ENCODE measurements at places on chromosomes 4 and X. TPM values are rescaled to one million over a fixed set of nuclear protein-coding genes. Genes with fewer than 3 reads are reported as not detected.

- H3K36me3 ChIP-seq: no peaks in the 10 kb centered on the region
- no peak overlapping the region for H3K27ac ChIP-seq
- DNase-seq: no peak
- H3K4me1 ChIP-seq: peaks cover 15% of the 10 kb centered on the region
- H3K4me3 ChIP-seq: no peak overlapping the region
Observed at GRCh38 chr4:184439856-184440594, 34.3 kb downstream of the IRF2 start.

GRCh38 chr4:183798301-183799253 lies 106.5 kb upstream of the STOX2 start:
- DNase-seq: no peak
- H3K4me1 ChIP-seq: no peaks in the 10 kb centered on the region
- no peak overlapping the region for H3K4me3 ChIP-seq
- H3K27me3 ChIP-seq: peaks cover 15% of the 10 kb centered on the region
- H3K36me3 ChIP-seq: no peaks in the 10 kb centered on the region

DNA sequence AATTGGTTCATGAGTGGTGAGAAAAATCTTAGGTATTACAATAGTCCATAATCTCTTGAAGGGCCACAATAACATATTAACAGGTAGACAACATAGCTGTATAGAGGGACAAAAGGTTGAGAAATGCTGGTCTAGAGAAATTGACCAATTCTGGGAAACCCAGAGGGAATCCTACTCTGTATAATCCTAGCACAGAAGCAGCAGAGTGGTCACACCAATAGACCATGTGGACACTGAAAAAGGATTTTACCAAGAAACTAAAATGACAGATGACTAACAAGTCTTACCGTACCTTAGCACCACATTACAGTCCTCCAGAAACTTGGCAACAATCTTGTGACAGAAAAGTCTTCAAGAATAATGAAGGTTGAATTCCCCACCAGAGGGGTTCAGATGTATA lies 169.1 kb upstream of the PCDH18 start:
- H3K27me3 ChIP-seq: no peaks in the 10 kb centered on the region
- H3K4me1 ChIP-seq: no peaks in the 10 kb centered on the region
- no peaks in the 10 kb centered on the region for H3K36me3 ChIP-seq
- H3K27ac ChIP-seq: no peak overlapping the region

- DNase-seq: no peak
- peaks cover 2% of the 10 kb centered on the region for H3K4me1 ChIP-seq
- no peak overlapping the region for H3K27ac ChIP-seq
Observed at GRCh38 chrX:104270212-104270611, 15.5 kb upstream of the ESX1 start.

DNA sequence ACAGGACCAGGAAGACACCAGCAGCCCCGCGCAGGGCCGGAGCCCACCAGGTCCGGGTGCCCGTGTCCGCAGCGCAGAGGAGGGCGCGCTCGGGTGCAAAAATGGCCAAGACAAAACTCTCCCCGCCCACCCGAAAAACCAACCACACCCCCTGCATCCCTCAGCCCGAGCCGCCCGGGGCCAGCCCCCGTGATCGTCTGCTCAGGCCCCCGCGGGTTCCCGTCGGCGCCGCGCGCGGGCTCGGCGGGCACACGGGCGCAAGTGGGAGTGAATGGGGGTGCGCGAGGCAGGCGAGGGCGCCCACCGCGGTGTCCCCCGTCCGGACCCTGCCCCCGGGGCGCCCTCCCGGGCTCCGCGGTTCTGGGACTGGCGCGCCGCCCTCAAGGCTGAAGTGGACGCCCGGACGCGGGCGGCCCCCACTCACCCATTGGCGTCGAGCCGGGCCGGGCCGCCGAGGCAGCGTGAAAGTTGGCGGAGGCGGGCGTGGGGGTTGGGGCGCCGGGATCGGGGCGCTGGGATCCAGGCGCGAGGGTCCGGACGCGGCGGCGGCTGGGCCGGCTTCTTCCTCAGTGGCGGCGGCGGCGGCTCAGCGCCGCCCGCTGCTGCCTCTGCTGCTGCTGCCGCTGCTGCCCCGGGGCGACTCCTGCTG lies 393 bp downstream of the SH3KBP1 start:
- peak overlapping the region; percentile 44 for H3K27ac ChIP-seq
- no peaks in the 10 kb centered on the region for H3K27me3 ChIP-seq
- peaks cover 3% of the 10 kb centered on the region for H3K4me1 ChIP-seq
- DNase-seq: no peak
- no peaks in the 10 kb centered on the region for H3K36me3 ChIP-seq
- peak overlapping the region; percentile 31 for H3K4me3 ChIP-seq

GRCh38 chr4:93659629-93660028 lies 168.9 kb upstream of the ATOH1 start:
- no peak overlapping the region for H3K4me3 ChIP-seq
- H3K27ac ChIP-seq: no peak overlapping the region
- H3K27me3 ChIP-seq: no peaks in the 10 kb centered on the region
- no peak for DNase-seq
- no peaks in the 10 kb centered on the region for H3K4me1 ChIP-seq

DNA sequence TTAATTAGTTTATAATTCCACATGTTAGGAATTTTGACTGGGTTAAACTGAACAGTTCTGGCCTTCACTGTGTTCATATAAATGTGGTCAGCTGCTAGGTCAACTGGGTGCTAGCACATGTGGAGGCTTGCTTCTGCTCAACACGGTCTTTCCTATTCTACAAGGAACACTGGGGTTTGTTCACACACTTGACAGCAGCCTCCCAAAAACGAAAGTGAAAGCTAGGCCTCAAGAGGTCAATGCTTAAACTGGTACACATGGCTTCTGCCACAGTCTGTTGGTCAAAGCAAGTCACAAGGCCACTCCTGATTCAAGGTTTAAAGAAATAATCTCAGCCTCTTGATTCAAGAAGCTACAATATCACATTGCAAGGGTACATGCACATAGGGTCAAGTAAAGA lies 126.5 kb downstream of the QDPR start:
- no peaks in the 10 kb centered on the region for H3K4me1 ChIP-seq
- DNase-seq: peak; percentile 18
- H3K36me3 ChIP-seq: no peaks in the 10 kb centered on the region
- no peak overlapping the region for H3K4me3 ChIP-seq
- no peak overlapping the region for H3K27ac ChIP-seq

DNA sequence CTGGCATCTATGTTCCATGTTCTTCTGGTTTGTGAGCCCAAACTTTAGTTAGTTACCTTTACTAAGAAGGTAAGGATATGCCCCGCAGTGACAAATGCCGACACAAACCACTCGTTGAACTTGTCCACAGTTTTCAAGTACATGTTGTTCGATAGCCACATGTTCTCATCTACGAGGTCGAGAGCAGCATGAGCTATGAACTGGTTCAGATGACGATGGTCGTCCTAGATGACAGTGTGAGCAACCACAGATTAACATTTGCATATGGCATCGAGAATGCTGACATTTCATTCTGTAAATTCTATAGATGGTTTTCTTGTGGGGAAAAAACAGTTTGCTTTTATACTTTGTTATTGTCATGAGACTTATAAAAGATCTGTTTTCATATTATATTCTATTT lies 18.0 kb downstream of the TRAPPC2 start:
- no peak overlapping the region for H3K4me3 ChIP-seq
- H3K27me3 ChIP-seq: no peaks in the 10 kb centered on the region
- no peak overlapping the region for H3K27ac ChIP-seq
- DNase-seq: no peak
- no peaks in the 10 kb centered on the region for H3K4me1 ChIP-seq

DNA sequence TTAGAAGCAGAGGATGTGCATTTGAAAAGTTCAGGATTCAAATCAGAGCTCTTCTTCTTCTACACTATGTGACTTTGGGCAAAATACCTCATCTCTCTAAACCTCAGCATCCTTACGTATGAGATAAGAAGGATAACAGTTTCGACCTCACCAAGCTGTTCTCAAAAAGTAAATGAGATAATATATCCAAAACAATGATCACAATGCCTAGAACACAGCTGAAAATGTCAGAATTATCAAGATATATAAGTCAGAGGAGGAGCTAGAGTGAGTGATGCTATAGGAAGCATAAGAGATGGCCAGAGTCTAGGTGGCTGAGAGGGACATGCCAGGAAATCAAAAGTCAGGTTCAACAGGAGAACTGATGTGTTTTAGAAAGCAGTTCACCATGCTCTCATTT lies 168.0 kb downstream of the EFHC2 start:
- no peak for DNase-seq
- H3K27me3 ChIP-seq: no peaks in the 10 kb centered on the region
- H3K4me1 ChIP-seq: no peaks in the 10 kb centered on the region
- H3K27ac ChIP-seq: no peak overlapping the region

DNA sequence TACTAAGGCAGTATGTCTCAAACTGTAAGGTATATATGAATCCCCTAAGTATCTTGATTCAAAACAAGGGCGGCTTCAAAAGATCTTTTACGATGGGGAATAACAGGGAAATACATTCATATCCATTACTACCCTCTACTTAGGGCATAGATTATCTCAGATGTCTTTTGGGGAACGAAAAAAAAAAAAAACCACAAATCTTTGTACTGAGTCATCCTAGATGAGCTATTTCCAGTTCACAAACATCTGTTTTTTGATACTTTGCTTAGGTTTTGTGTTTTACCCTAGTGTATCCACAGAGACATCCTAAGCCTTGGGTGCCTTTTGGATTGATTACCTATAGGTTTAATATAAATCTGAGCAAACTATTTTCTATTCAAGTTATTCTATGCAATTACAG lies 457.2 kb downstream of the NLGN4X start:
- DNase-seq: no peak
- no peaks in the 10 kb centered on the region for H3K27me3 ChIP-seq
- H3K4me3 ChIP-seq: no peak overlapping the region
- H3K36me3 ChIP-seq: no peaks in the 10 kb centered on the region
- H3K27ac ChIP-seq: no peak overlapping the region
- H3K4me1 ChIP-seq: no peaks in the 10 kb centered on the region

DNA sequence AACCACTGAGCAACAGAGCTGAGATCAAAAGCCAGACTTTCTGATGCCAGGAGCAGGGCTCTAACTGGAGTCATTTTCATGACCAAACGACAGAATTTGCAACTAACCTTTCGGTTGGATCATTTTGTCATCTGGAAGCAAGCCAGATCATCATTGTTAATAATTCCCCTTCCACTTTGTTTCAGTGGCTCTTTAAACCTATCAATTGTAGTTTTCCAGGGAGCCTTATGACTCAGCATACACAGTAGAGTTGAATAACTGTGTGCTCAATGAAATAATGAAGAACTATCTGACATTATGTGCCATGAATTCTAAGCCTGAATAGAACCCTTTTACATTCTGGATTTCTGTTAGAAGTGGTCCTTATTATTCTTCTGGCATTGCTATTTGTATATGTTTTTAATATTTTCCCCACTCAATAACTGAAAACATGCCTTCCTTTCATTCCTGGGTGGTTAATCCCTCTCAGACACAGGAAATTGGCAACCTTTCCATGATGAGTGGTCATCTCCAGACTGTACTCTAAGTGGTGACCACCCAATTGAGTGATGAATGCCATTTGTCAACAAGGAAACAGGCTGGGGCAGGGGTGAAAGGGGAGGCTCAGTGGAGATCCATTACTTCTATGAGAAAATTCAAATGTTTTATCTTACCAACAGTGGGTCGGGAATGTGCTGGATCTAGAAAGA lies 431.8 kb downstream of the BCOR start:
- no peaks in the 10 kb centered on the region for H3K36me3 ChIP-seq
- H3K4me1 ChIP-seq: no peaks in the 10 kb centered on the region
- H3K27ac ChIP-seq: no peak overlapping the region
- no peaks in the 10 kb centered on the region for H3K27me3 ChIP-seq

GRCh38 chr4:169975131-169975837 lies 50.9 kb downstream of the MFAP3L start:
- DNase-seq: no peak
- no peaks in the 10 kb centered on the region for H3K36me3 ChIP-seq
- no peak overlapping the region for H3K4me3 ChIP-seq
- H3K4me1 ChIP-seq: no peaks in the 10 kb centered on the region

- H3K27me3 ChIP-seq: no peaks in the 10 kb centered on the region
- no peaks in the 10 kb centered on the region for H3K36me3 ChIP-seq
- no peak overlapping the region for H3K4me3 ChIP-seq
- peak; percentile 24 for DNase-seq
Observed at GRCh38 chrX:21745756-21746155, 12.2 kb downstream of the SMPX start.

GRCh38 chrX:15321447-15321846 lies 6.0 kb upstream of the ASB11 start:
- no peaks in the 10 kb centered on the region for H3K36me3 ChIP-seq
- no peaks in the 10 kb centered on the region for H3K27me3 ChIP-seq
- DNase-seq: no peak
- no peak overlapping the region for H3K4me3 ChIP-seq
- no peak overlapping the region for H3K27ac ChIP-seq

- peak; percentile 2 for DNase-seq
- H3K27ac ChIP-seq: no peak overlapping the region
- H3K27me3 ChIP-seq: peaks cover 5% of the 10 kb centered on the region
- no peaks in the 10 kb centered on the region for H3K4me1 ChIP-seq
- no peaks in the 10 kb centered on the region for H3K36me3 ChIP-seq
Observed at GRCh38 chrX:120380699-120381098, 18.8 kb downstream of the ATP1B4 start.

DNA sequence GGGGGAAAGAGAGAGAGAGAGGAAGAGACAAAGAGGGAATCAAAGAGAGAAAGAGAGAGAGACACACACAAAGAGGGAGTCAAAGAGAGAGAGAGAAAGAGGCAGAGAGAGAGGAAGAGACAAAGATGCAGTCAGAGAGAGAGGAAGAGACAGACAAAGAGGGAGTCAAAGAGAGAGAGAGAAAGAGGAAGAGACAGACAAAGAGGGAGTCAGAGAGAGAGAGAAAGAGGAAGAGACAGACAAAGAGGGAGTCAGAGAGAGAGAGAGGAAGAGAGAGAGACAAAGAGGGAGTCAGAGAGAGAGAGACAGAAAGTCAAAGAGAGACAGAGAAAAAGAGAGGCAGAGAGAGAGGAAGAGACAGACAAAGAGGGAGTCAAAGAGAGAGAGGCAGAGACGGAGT lies 45.5 kb downstream of the MAGEA9 start:
- no peak for DNase-seq
- no peaks in the 10 kb centered on the region for H3K36me3 ChIP-seq
- H3K4me1 ChIP-seq: no peaks in the 10 kb centered on the region
- no peak overlapping the region for H3K27ac ChIP-seq
- H3K4me3 ChIP-seq: no peak overlapping the region
- no peaks in the 10 kb centered on the region for H3K27me3 ChIP-seq

The GRIA3 gene
- total RNA-seq: not detected

The PLXNA3 gene
- total RNA-seq: 58.6 TPM

The CABS1 gene
- total RNA-seq: not detected

The VCX3A gene
- total RNA-seq: not detected

The PLXNB3 gene
- total RNA-seq: 31.4 TPM

The ENOX2 gene
- 13.1 TPM for total RNA-seq

The ERVMER34-1 gene
- total RNA-seq: not detected

The VEGFC gene
- total RNA-seq: 47.1 TPM

The NAAA gene
- 20.3 TPM for total RNA-seq

The NPY5R gene
- not detected for total RNA-seq

The MAGEC1 gene
- not detected for total RNA-seq

The LANCL3 gene
- 0.83 TPM for total RNA-seq

The GIMD1 gene
- total RNA-seq: not detected

The SERPINA7 gene
- not detected for total RNA-seq

The P2RY8 gene
- total RNA-seq: not detected

The OPHN1 gene
- 6.2 TPM for total RNA-seq

Measured in endothelial cell of umbilical vein (primary cell).